HL-60 (cell line): ENCODE measurements at places on chromosomes 11 and 22.

- DNase-seq, result no peak
Observed at GRCh38 chr11:789943-790342, at the start of gene CEND1. Gene CEND1 (minus strand): TSS chr11:790090. CDS start chr11:788576, 1,514 bp downstream.

GRCh38 chr11:92245700-92246271 is 21.2 kb downstream of the FAT3 start:
- DNase-seq, result no peak

DNA sequence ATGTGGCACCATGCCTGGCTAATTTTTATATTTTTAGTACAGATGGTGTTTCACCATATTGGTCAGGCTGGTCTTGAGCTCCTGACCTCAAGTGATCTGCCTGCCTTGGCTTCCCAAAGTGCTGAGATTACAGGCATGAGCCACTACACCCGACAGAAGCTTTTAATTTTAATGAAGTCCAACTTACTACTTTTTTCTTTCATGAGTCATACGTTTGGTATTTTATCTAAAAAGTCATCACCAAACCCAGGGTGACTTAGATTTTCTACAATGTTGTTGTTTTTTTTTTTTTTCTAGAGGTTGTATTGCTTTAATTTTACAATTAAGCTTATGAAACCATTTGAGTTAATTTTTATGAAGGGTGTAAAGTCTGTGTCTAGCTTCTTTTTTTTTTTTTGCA is 34.9 kb downstream of the JRKL start:
- no peak for DNase-seq

GRCh38 chr11:61733120-61733978 is 19.1 kb upstream of the MYRF start:
- DNase-seq, result peak; percentile 52

GRCh38 chr11:5107285-5107684 is 30.9 kb downstream of the OR52A5 start:
- DNase-seq, result no peak

- no peak for DNase-seq
Observed at GRCh38 chr11:123833095-123833494, 26.9 kb upstream of the OR6M1 start.

- no peak for DNase-seq
Observed at GRCh38 chr11:44505581-44506054, 59.8 kb upstream of the CD82 start.

- DNase-seq, result peak; percentile 44
Observed at GRCh38 chr11:121572571-121573059, 119.8 kb upstream of the SORL1-AS1 start.

- DNase-seq, result no peak
Observed at GRCh38 chr11:17528906-17529843, 15.0 kb downstream of the USH1C start.

DNA sequence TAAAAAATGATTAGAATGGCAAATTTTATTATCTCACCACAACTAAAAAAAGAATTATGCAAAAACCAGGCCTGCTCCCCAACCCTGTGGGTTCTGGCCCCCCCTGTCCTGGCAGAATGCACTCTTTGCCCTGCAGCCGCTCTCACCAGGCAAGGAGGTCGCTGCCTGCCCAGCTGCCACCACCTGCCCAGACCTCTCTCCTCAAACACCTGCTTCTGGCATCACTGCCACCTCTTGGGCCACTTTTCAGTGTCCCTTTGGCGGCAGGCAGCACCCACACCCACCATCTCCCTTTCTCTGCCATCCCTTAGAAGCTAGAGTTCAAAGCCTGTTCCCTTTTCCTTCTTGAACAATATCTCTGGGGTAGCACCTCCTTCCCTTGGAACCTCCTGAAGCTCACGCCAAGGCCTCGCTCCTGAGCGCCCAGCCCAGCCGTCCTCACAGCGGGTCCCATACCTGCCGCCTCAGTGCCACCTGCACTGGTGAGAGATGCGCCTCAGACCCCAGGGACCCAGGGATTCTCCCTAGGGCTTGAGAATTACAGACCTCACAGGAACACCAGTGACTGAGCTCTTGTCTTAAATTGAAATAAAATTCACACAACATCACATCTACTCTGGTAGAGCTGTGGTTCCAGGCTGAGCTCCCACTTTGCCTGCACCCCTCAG is 44.6 kb downstream of the SGSM3 start:
- DNase-seq, result no peak

DNA sequence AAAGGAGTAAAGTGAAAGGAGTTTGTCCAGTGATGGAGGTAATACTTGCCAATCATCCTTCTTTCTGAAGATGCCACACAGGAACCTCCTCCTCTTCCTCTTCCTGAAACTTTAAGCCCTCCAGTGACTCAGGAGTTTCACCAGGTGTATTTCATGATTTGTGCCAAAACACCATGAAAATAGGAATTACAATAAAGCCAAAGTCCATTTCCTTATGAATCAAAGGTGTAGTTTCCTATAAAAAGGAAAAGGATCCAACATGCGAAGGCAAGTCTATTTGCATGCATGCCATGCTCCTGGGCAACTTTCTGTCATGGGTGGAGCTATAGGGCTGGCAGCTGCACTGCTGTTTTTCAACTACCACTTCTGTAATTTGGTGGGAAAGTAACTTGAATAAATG is 9.8 kb upstream of the POU2AF1 start:
- no peak for DNase-seq

DNA sequence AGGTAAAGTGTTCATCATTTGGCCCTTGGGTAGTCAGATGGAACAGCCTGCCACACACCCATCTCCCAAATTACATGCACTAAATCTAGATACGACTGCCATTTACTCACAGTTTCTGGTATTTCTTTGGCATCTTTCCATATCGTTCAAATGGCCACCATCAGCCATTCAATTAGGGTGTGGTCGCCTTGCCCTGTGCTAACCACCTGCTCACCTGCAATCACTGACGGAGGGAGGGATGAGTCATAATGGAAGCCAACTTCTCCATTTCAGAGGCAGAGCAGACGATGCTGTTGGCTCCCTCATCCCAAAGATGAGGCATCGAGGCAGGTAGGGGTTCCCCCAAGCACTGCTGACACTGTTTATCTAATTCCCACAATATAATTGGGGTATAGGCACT is 14.6 kb downstream of the MS4A6A start:
- no peak for DNase-seq

DNA sequence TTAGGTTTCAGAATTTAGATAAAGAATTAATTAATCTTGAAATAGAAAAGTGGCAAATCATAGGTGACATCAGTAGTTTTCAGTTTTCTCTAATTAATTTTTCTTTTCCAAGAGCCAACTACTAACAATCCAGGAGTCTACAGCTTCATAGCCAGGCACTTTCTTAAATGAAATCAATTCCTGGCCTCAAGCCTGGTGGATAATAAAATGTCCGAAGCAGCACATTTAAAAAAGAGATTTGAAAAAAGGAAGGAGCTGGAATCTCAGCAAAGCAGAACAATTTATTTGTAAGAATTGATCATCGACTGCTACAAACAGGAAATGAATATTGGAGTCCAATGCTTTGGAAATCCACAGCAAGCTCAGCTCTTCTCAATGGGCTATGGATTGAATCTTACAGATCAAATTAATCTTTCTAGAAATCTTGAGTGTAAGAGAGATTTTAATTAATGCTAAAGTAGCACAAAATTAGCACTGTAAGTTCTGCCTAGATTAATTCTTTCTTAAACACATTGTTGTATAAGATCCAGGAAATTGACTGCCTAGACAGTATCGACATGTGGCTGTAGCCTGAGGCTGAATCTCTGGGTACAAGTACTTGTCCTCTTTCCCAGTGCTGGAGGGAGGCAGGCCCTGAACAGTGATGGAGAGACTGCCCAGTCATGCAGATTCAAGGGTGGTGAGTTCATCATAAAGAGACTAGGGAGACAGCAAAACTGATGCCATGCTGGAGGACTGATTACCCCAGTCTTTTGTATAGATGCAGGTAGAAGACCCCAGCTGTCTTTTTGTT is 167.8 kb upstream of the POU2AF2 start:
- DNase-seq, result no peak

DNA sequence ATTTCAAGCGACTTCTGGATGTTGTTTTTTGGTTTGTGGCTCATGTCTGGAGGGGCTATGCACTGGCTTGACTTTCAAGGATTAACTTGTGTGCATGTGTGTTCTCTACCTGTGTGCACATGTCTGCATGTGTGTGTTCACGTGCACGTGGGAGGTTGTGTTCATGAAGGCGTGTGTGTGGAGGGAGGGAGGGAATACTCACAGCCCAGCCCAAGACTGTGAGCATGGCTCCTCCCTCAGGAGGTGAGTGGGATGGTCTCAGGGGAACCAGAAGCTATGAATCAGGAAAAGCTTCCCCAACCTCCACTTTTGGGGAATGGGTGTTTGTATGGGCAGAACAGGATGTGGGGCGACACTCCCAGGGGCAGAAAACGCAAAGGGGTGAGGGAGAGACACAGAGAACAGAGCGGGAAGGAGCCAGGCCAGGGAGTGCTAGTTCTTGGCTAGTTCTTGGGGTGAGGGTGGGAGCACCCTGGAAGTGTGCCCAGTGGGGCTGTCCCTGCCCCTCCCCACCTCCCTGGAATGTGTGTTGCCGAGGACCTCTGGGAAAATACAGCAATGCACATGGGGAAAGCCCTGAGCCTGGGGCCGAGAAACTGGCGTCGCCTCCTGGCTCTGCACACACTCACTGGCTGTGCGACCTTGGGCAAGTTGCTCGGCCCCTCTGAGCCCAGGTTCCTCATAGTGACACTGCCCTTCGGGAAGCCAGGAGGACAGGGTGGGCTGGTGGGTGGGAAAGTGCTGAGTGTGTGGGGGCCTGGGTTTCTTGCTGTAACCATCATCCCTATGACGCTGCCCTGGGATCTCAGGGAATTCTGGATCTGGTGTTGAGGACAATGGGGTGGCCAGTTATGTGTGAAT is 16.9 kb upstream of the ALX4 start:
- DNase-seq, result no peak

DNA sequence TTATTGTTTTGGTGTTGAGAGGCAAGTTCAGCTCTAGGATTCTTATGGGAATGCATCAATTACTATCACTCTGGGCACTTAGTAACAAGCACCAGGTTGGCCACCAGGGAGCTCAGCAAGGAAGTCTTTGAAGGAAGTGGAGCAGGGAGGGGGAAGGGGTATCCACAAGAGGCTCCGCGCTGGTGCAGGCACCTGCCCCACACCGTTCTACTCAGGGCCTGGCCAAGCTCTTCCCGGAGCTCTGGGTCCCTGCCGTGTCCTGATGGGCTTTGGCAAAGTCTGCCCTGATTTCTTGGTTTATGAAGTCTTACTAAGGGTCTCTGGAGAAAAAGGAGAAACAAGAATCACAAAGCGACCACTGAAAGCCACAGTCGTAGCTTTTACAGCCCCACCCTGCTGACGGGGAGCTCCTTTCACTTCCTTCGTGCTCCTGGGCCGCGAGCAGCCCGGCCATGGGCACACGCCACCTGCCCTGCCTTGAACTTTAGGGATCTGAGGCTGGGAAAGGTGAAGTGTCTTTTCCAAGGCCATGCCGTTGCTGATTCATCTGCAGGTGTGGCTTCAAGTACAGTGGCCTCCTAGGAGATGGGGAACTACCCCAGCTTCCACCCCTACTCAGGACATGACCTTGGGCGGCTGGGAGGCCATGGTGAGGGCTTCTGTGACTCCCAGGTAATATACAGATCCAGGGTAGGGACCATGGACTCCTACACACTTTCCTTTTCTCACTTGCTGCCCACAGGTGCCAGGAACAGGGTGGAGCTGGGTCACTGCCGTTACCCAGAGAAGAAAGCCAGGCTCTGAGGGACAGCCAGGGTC is 15.9 kb upstream of the LRRC32 start:
- no peak for DNase-seq

DNA sequence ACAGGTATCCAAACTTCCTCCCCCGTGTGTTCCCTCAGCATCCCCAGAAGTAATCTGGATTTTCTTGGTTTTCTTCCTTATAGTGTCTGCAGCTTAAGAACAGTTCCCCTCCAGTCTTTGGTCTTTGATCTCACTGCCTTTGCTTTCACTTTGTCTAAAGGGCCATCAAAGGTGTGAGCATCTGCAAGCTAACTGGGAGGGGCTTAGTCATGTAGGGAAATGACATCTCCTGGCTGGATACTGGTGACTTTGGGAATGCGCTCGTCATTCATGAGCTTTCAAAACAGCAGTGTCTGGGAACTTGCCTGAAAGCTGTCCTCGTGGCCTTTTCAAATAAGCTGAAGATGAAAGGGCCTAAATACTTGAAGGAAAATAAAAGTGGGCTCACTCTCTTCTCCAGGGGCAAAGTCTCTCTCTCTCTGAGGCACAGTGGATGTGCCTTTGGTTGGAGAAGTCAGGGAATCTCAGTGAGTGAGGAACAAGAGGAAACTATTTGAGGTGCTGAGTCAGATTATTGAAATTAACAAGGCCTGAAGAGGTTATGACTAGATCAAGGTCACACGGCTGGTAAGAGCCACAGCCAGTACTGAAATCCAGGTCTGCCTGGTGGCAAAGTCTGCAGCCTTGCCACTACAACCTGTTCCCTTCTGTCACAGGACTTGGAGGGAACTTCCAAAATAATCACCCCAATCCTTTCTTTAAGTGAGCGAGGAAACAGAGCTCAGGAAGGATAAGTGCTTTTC is 45.6 kb upstream of the TENM4 start:
- no peak for DNase-seq

DNA sequence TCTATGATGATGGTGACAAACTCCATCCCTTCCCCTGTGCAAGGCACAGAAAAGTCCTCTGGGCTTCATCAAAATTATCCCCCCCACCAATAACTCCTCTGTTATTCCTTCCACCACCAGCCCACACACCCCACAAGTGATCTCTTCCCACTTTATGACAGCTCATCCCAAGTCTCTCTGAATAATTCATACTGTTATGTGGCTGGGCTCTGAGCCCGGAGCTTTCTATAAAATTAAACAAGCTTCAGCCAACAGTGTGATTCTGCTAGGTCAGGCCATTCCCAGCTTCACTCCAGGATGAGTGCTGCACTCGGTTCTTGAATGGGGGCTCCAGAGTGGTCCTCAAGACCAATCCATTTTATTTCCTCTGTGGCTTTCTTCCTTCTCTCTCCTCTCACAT is 83.0 kb downstream of the INSC start:
- DNase-seq, result no peak

DNA sequence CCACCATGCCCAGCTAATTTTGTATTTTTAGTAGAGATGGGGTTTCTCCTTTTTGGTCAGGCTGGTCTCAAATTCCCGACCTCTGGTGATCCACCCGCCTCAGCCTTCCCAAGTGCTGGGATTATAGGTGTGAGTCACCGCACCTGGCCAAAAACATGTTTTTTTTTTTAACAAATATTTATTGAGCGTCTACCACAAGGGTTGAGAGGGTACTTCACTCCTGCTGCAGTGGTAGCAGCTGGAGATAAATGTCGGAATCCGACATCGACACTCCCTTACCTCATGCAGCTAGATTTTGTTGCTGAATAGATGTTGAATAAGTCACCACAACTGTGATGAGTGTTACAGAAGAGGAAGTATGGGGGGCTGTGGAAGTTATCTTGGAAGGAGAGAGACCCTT is 971 bp downstream of the DNAJB13 start:
- no peak for DNase-seq
